ENCODE measurements at places on chromosomes 12 and 14.

- DNase-seq = no peak
Measured at GRCh38 chr12:117049295-117049694, 49.9 kb downstream of the TESC start.

DNA sequence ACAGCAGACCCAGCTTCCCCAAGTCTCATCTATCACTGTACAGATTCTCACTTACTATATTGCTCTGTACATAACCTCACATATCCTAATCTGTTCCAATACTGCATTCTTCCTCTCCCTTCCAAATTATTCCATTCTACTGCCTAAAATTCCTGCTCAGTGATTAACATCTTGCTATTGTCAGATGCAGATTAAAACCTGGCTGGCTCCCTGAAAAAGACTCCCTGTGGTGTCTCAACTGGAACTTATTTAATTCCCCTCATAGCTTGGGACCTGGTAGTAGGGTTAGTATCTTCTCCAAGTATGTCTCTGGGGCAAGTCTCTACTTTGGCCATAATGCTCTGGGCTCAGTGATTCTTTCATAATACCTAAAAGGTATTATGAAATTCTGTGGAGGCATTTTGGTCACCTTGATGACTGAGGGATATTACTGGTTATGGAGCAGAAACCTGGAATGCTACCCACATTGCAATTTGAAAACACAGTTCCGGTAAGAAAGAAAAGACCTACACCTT, 55.8 kb downstream of the PAWR start:
- DNase-seq = no peak

GRCh38 chr12:24201258-24201970, 251.9 kb upstream of the SOX5 start:
- no peak for DNase-seq

DNA sequence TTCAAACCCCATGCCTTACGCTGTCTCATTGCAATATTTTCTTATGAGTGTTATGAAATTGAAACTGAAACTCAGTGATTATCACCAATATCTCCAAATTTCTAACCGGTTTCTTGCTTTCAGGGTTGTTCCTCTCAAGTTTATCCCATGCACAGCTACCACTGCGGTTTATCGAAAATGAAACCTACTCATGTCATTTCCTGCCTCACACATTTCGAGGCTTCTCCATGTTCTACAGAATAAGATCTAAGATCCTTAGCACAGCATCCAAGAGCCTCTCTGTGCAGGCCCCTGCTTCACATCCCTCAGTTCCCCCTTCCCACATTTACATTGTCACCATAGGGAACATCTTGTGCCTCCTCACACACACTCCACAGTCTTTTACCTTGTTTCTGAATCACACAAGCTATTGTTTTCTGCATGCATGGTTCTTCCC, 45.5 kb upstream of the FAR2 start:
- no peak for DNase-seq

GRCh38 chr14:40312296-40312695, 880.1 kb upstream of the FBXO33 start:
- no peak for DNase-seq

DNA sequence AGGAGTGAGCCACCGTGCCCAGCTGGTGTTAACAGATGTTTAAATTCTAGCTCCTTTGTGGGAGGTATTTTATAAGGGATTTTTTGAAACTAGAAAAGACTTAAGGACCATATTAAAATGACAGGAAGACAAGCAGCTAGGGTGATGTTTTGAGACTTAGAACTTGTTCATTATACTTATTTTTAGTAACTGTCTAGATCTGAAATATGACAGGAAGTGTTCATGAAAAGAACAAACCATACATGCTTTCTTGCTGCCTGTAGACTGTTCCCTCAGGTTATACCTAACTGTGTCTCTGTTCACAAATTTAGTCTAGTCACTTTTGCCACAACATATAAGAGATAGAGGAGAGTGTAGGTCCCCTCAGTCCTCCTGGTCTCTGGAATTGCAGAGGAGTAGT, 36.9 kb upstream of the KCNH3 start:
- DNase-seq = no peak
